ENCODE measurements at places on chromosomes 2 and 18.

DNA sequence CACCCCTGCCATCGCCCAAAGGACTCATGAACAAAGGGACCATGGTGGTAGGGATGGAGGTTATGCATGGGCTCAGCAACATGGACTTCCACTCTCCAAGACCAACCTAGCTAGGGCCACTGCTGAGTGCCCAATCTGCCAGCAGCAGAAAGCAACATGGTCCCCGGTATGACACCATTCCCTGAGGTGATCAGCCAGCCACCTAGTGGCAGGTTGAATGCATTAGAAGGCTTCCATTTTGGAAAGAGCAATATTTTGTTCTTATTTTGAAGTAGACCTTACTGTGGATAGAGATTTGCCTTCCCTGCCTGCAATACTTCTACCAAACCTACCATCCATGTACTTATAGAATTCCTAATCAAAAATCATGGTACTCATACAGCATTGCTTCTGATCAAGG lies 99.8 kb downstream of the METTL4 start:
- DNase-seq: no peak

DNA sequence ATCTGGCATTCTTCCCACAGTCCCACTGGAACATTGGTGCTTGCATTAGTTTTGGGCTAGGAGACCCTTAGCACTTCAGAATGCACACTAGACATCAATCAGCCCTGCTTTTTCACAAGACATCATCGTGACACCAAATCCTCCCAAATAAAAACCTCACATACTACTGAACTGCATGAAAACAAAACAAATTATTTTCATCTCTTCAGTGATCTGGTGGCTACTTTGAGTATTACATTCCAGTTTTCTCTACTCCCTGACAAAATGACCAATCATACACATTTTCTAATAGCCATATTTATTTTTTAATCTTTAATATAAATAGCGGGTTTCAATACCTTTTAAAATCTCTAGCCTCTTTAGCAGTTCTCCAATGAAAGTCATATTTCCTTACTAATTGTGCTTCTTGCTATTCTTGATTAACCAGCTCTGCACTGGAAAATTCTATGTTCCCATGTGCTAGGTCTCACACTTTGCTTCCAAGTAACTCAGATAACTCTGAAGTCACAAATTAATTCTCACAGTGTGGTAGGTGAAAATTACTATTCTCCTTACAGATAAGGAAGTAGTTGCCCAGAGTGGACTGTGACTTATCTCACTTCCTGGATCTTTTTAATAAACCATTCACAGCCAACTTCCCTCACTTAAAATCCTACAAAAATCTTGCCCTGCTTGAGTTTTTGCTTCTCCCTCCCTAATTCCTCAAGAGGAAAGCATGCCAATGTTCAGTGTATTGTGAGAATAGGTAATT lies 82.5 kb upstream of the EPB41L3 start:
- no peak for DNase-seq

DNA sequence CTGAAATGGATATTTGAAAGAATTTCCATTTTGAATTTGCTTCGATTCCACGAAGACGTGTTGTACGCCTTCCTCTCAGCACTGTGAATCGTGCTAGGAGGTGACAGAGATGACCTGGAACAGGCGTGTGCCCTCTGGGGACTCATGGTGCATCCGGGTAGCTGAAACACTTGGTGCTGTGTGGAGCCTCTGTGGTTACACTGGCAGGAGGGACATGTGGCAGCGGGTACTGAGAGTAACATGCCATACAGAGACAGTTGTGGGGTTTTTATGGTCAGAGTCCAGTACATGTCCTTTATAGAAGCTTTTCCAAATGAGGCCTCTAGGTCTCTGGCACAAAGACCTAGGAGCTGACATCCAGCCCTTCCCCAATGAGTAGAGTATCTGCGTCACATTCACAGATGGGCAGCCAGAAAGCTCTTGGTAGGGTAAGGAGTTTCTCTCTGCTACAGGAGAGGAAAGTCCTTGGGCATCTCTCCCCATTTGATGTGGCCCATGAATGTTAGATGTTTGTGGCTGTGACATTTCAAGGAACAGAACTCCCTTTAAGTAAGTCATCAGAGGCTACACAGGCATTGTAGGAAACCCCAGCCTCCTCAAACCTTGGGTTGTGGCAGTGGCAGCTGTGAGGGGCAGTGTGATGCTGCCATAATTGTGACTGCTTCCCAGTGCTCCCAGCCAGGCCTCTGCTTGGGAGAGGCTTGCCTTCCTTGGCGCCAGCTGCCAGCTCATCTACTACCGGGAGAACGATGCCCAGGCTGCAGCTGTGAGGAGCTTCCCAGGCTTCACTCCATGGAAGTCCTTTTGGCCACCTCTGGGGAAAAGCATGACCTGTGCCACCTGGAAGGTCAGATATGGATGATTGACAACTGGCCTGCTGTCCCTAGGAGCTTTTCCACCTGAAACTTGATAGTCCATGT lies 80.6 kb downstream of the ACOXL start:
- no peak for DNase-seq

- DNase-seq: no peak
These were observed 113.6 kb upstream of the NXPH2 start for GRCh38 chr2:138893746-138894145.

DNA sequence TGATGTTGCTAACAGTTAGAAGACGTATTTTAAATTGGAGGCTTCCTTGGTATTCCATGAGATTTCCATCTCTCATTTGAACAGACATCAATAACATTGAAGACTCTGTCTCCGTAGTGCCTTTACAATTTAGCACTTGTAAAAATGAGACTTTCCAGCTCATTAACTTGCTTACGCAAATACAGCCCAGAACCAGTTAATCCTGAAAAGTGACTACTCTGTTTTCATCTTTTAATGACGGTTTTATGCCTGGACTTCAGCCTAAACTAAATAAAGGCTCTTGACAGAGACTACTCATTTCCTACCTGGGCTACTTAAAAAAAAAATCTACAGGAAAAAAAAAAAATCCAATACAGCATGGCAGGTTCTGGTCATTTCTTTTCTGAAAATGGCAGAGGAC lies 148.6 kb downstream of the LRATD1 start:
- no peak for DNase-seq

GRCh38 chr18:49055754-49056172 lies 105.0 kb upstream of the SMAD7 start:
- DNase-seq: no peak

DNA sequence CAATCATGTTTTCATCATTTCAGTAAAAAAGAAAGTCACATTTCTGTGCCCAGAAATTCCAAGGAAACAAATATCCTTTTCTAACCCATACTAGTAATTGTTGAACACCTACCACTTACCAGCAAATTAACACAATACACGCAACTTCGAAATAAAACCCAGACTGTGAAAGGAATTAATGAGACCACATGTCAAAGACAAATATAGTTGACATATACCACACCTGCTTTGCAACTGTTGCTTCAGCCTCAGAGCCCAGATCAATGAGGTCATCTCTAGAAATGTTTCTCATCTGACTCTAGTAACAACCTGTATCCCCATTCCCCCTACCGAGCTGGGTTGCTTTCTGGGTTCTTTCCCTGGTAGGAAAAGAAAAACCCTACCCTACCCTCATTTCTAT lies 52.6 kb downstream of the TRIP12 start:
- no peak for DNase-seq

DNA sequence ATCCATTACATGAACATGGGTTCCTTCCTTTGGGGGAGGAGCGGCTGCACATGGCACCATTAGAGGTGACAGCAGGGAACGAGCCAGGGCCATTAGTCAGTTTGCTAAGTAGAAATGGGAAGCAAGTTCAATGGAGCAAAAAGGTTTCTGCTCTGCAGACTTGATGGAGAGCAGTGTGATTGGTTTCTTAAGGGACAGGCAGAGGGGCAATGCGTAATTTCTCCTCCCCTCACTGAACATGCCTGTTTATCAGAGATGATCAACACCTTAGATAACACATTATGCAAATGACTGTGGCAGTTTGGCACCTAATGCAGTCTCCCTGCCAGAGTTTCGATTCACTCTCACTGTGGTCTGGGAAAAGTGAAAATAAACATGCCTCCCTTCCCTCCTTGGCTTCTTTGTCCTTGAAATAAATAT lies 414.5 kb downstream of the STK39 start:
- no peak for DNase-seq

Measured in stimulated activated naive CD8-positive, alpha-beta T cell treated with anti-CD3 and anti-CD28 coated beads, Interleukin-15, amount 100 ng/mL, for 72 hours (primary cell).